Activated T-helper 17 cell treated with anti-CD3 and anti-CD28 coated beads, Interleukin-2, amount 50 U/mL, for 72 hours (primary cell): ENCODE measurements at places on chromosomes 13 and 19.

DNA sequence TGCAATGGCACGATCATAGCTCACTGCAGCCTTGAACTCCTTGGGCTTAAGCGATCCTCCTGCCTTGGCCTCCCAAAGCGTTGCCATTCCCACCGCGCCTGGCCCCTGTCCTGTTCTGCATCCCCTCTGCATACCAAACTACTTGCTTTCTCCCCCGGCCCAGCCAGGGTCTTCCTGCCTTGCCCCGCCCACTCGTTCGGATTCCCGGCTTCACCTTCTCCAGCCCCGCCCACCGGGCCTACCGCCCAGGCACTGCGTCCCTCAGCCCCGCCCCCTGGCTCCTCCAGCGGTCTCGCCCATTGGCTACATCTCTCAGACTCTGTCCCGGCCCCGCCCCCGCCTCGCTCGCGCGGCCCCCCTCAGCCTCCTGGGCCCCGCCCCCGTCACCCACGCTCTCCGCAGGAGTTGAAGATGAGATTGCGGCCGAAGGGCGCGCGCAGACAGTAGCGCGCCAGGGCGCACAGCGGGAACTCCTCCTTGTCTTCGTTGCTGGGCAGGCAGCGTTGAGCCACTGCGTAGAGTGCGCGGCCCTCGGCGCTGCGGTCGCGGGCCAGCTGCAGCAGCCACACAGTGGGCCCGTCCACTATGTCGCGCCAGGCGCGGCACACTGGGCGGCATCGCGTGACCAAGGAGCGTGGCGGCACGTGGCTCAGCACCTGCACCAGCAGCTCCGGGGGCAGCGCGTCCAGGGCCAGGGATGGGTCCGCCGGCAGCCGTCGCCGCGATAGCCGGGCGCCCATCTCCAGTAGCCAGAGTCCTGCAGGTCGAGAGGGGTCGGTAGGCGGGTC, 19.0 kb downstream of the MRPS12 start:
- peak; percentile 96 for ATAC-seq

DNA sequence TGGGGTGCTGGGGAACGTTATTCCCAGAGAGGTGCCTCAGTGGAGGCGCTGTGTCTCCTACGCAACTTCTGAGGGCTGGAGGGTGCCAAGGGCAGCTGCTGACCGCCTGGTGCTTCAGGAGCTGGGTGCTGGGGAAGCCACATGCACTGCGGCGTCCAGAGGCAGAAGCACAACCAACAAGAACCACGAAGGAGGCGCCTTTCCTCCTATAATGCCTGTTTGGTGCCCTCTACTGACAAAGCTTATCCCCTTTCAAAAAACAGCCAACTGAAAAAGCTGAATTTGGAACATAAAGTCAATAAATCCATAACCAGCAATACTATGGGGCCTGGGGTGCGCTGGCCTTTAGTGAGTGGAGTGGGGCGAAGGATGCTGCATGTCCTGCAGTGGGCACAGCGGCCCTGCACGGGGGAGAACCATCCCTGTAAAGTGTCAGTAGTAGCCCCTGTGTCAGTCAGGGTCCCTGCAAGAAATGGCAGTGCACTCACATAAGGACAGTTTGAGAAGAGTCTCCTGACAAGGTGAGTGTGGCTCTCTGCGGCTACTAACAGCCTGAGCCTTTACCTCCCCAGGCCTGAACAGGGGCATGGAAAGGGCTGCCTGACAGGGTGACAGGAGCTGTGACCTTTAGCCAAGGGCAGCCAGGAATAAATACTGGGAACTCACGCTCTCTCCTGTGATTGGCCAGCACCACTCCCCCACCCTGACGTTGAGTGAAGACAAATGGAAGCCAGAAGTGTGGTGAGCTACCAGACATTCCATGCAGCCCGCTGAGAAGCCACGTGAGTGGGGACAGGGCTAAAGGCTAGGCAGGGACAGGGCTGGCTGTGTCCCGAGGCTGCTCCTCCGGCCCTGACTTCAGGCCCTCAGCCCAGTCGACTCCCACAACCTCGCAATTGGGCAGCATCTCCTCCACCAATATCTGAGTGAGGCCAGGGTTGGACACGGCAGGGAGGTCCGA, 4.5 kb upstream of the B3GNT8 start:
- ATAC-seq = no peak

DNA sequence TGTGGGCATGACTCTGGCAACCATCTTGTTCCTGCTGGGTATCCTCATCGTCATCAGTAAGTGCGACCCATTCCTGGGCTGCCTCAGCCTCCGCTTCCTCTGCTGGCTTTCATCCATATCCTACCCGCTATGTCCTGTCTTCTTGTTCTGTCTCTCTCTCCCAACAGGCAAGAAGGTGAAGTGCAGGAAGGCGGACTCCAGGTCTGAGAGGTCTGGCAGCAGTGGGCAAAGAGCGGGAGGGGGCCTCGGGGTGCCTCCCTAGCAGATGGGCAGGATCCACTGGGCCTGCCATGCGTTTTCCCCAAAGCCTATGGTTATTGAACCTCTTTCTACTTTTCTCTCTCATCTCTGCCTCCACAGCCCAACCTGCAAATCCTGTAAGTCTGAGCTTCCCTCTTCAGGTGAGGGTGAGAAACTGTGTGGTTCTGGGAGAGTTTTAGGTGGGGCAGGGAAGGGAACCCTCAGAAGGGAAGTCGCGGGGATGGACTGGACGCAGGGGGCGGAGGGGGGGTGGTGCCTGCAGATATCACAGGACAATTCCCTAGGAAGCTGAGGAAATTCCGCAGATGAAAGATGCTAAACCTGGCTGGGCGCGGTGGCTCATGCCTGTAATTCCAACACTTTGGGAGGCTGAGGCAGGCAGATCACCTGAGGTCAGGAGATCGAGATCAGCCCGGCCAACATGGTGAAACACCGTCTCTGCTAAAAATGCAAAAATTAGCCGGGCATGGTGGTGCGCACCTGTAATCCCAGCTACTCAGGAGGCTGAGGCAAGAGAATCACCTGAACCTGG, 3.1 kb upstream of the FXYD5 start:
- ATAC-seq = no peak

GRCh38 chr13:95624020-95624419, 20.5 kb downstream of the DZIP1 start:
- peak; percentile 24 for ATAC-seq

GRCh38 chr13:40547591-40548315, 118.7 kb downstream of the FOXO1 start:
- ATAC-seq = peak; percentile 70

GRCh38 chr13:57552437-57552836, 79.1 kb upstream of the PCDH17 start:
- no peak for ATAC-seq

GRCh38 chr13:99299256-99299919, 7.8 kb downstream of the GPR183 start:
- no peak for ATAC-seq

DNA sequence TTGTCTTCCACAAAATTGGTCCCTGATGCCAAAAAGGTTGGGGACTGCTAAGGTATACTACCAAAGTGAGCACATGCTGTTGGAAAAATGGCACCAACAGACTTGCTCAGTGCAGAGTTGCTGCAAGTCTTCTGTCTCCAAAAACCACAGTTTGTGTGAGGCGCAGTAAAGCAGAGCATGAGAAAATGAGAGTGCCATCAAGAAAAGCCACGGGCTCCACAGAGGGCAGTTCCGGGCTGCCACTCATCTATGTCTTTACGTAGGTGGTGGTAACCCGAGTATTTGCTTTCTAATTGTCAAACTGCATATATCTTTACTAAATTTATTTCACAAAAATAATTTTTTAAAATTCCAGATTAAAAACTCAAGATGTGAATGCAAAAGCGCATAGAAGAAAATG, 123.8 kb downstream of the RNF17 start:
- no peak for ATAC-seq

DNA sequence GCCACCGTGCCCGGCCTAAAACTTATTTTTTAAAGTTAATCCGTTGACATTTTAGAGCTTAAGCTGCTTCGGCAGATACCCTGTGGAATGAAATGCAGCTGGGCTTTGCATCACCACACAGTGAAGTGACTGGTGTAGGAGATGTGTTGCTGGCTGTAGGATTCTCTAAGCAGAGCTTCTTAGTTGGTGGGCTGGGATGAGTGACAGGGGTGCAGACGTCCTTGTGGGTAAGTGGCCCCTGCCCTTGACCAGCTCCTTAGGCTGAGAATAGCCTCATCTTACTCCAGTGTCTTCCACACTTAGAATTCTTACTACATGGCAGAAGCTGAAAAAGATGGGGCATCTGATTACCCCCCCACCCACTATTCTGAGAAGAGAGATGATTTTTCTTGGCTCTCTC, 11.6 kb downstream of the GATAD2A start:
- no peak for ATAC-seq

- ATAC-seq = no peak
Measured at GRCh38 chr13:111906816-111907215, 160.1 kb upstream of the SOX1 start.

- no peak for ATAC-seq
Measured at GRCh38 chr13:50085063-50085462, 69.8 kb downstream of the KCNRG start.

GRCh38 chr19:12092956-12093355, 28.4 kb downstream of the ZNF844 start:
- ATAC-seq = no peak

DNA sequence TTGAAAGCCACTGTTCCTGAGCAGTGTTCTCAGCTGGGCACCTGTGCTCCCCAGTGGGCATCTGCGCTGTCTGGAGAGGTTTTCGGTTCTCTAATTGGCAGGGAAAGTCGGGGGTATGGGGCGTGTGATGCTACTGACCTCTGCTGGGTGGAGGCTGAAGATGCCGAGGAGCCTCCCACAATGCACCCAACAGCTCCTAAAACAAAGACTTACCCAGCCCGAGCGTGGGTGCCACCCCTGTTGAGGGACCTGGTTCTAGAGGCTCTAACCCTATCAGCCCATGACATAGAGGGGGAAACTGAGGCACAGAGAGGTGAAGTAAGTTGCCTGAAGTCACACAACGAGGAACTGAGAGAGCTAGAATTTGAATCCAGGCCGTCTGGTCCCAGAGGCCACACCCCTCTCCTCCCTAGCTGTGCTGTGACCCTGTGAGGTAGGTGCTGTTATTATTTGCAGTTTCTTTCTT, 2.3 kb downstream of the SPACA4 start:
- ATAC-seq = peak; percentile 88

GRCh38 chr19:29413435-29413834, 112.4 kb upstream of the VSTM2B start:
- ATAC-seq = no peak

DNA sequence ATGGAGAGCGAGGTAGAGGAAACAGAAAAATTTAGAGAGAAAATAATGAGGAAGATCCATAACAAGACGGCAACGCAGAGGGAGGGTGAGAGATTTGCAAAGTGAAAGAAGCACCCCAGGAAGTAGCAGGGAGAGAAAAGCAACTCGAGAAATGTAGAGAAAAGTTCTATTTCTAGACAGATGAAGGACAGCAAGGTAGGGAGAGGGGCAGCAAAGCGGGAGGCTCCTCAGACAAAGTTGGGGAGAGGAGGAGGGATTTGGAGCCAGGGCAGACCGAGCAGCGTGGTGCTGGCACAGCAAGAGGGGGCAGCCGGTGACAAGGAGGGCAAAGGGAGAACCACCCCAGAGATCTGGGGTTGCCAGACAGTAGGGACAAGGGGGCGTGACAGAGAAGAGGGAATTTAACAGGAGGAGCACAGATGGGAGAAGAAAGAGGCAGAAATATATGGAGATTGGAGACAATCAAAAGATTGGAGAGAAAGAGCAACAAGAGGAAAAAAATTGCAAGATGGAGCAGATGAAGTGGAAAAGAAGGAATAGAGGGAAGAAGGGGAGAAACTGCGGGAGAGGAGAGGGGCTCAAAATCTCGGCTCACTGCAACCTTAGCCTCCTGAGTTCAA, 989 bp downstream of the ZNF766 start:
- ATAC-seq = no peak

- no peak for ATAC-seq
Measured at GRCh38 chr13:73138276-73138637, 79.5 kb downstream of the KLF5 start.

DNA sequence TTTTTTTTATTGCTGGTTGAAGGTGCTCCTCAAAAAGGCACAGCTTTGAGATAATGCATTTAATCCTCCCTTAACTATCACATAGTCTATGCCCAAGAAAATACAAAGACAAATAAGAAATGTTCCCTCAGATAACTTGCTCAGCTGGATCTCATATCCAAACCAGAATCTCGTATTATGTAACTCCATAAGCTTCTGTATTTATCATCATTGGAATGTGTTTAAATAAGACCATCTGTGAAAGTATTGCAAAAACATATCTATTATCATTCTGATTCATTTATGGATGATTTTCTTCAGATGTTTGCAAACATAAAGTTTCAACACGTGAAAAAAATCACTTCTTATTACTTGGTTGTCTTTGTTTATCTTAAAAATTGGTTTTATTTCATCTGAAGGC, 190.9 kb downstream of the IRS2 start:
- ATAC-seq = no peak

GRCh38 chr19:40089462-40089861, 1.3 kb downstream of the ZNF780A start:
- no peak for ATAC-seq

DNA sequence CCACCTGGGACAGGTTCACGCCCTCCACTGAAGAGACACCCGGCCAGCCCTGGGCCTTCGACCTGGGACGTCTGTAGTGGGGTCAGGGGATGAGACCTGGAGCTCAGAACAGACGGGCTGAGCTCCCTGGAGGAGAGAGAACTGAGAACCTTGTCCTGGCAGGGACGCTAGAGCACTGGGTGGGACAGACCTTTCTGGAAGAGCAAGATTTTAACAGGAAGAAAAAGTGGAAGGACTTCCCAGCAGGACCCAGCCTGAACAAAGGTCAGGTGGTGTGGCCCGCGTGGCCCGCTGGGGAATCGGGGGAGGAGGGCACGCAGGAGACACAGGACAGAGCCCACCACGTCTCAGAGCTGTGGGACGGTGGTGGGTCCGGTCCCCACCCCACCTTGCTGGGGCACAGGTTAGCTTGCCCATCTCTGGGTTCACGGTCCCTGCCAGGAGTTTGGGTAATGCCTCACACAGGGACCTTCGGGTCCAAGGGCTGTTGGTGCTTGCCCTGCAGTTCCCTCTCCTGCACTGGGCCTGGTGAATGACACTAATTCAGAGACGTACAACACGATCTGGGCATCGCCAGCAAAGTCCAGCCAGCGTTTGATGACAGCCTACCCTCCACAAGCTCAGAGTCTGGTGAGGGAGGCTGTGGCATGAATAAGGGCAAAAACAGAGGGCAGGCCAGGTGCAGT, 1.2 kb upstream of the EFNA2 start:
- ATAC-seq = no peak

DNA sequence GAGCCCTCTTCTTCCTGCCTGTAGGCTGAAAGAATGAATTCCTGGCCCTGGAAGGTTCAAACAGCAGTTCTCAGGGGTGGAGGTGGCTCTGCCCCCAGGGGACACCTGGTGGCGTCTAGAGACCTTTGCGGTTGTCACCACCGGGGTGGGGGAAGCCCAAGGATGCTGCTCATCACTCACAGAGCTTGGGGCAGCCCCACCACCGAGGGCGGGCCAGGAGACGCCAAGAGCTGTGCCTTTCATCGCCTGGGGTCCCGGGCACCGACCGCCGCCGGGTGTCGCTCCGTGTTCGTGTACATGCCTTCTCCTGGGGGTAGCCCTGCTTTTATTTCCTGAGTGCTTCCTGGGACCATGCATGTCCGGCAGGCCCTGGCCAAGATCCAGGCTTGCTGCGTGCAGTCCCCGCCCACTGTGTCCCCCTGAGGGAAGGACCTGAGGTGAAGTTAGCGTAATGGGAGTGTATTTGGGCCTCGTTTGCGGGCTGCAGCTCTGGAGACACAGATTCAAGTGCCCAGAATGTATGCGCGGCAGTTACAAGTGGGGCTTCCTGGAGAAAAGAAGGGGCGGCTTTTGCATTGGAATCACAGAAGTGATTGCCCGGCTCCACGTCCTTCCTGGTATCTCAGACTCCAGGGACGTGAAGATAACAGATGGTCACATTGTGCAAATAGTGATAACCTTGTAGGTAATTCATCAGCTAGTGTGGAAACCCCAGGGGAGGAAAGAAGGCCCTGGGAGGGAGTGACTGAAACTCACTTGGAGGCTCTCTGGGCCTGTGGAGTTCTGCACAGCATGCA, 7.8 kb downstream of the DOT1L start:
- peak; percentile 73 for ATAC-seq
